Activated CD4-positive, alpha-beta T cell treated with anti-CD3 and anti-CD28 coated beads, Interleukin-2, amount 10 ng/mL, durations not matched to agents 24 days and 14 days (primary cell): ENCODE measurements at places on chromosomes 11 and 22. TPM values are rescaled to one million over a fixed set of nuclear protein-coding genes. Genes with fewer than 3 reads are reported as not detected.

OR8G5 gene
- not detected in 2 replicates for total RNA-seq

PTPN5 gene
- not detected in 2 replicates for total RNA-seq

DNA sequence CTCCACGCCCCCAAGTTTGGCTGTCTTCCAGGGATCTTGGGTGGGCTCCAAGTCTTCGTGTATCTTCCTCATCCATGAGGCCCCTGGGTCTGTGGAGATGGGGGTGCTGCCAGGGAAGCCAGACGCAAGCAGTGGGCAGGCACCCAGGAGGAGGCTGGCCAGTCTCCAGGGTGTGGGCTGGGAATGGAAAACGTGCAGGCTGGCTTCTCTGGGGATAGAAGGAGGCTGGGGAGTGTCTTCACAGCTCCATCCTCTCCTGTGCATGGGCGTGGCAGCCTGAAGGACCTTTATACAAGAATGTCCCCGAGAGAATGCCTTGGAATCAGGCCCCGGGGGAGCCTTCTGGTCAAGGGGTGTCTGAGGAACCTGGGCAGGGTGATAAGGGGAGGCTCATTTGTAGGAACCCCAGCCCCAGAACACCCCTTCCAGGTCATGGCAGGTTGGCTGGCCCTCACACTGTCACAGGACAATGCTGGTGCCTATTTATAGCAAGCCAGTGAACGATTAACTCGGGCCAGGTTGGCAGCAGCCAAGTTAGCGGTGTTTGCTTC, 14.0 kb downstream of the SGSM1 start:
- no peak overlapping the region for H3K27ac ChIP-seq
- no peak overlapping the region for H3K4me3 ChIP-seq
- no peaks in the 10 kb centered on the region for H3K4me1 ChIP-seq
- no peaks in the 10 kb centered on the region for H3K27me3 ChIP-seq
- no peaks in the 10 kb centered on the region for H3K36me3 ChIP-seq

DNA sequence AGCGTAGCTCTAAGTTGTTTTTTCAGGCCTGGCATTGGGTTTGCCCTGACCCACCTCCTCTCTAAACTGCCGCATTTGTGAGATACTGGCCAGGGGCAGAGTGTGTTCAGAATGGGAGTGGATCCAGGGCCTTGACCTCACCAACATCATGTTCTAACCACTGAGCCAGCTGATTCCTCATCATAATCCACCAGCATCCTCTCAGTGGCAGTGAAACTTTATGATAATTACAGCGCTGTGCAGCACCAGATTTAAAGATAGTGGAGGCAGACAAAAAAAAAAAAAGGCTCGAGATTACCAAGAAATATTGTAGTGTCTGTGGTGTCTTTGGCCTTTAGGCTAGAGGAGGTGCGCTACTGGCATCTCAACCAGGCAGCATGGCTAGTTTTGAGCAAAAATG, 53.0 kb downstream of the KREMEN1 start:
- no peak overlapping the region for H3K4me3 ChIP-seq
- H3K27me3 ChIP-seq = peaks cover 5% of the 10 kb centered on the region
- H3K27ac ChIP-seq = no peak overlapping the region
- DNase-seq = no peak
- H3K36me3 ChIP-seq = no peaks in the 10 kb centered on the region
- peaks cover 5% of the 10 kb centered on the region for H3K4me1 ChIP-seq

DNA sequence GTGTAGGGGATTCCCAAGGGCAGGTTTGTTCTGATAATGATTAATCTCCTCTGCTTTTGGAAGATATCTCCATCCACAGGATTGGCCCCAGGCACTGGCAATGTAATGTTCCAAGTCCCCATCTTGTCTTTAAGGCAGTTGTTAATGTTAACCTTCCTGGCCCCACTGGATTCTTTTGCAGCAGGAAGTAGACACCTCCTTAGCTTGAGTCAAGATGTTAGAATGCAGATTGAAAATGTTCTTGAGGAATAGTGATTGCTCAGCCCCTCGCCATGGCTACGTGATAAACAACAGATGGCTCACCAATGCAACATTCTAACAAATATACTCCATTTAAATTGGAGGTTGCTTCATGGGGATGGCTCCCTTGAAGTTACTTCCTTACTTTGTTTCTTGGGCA, 7.3 kb downstream of the HEPHL1 start:
- DNase-seq = no peak
- H3K4me3 ChIP-seq = no peak overlapping the region
- no peaks in the 10 kb centered on the region for H3K27me3 ChIP-seq
- no peak overlapping the region for H3K27ac ChIP-seq
- H3K36me3 ChIP-seq = no peaks in the 10 kb centered on the region

MYEOV gene
- 0.21 and 0.83 TPM in 2 replicates for total RNA-seq

- peak overlapping the region; percentile 69 for H3K27ac ChIP-seq
- H3K27me3 ChIP-seq = no peaks in the 10 kb centered on the region
- no peak overlapping the region for H3K4me3 ChIP-seq
- H3K4me1 ChIP-seq = peaks cover 16% of the 10 kb centered on the region
- peaks cover 41% of the 10 kb centered on the region for H3K36me3 ChIP-seq
- peak; percentile 63 for DNase-seq
Measured at GRCh38 chr11:65633390-65634108, 4.4 kb upstream of the SIPA1 start.

PTGDR2 gene
- total RNA-seq = 0.14 and 0.19 TPM in 2 replicates

DNA sequence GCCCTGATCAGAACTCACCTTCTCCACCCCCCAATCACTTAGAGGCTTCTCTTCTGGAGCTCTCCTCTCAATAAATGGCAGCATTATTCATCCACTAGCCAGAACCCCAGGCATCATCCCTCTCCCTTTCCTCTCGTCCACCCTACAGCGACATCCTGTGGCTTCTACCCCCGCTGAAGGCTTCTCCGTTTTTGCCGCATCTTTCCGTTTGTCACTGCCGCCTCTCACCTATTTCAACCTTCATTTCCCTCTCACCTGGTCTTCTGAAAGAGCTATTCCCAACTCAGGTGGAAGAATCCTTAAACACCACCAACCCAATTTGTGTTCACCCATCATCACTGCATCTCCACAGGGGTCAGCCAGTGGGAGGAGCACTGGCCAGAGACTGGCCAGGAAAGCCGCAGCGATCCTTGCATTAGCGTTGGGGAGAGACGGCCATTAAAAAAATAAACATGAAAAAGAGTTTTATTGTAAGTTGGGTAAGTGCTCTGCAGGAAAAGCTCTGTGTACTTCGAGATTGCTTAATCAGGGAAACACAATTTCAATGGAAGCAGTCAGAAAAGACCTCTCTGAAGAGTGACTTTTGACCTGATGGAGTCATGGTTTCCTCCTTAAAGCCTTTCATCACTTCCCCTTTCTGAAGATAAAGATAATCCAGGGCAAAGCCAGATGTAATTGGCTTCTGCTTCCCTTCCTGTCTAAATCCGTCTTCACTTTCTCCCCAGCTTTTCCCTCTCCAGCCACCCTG, 36.7 kb downstream of the SPATA19 start:
- peaks cover 3% of the 10 kb centered on the region for H3K27me3 ChIP-seq
- no peak overlapping the region for H3K27ac ChIP-seq
- H3K4me1 ChIP-seq = no peaks in the 10 kb centered on the region
- no peak overlapping the region for H3K4me3 ChIP-seq
- H3K36me3 ChIP-seq = no peaks in the 10 kb centered on the region

DNA sequence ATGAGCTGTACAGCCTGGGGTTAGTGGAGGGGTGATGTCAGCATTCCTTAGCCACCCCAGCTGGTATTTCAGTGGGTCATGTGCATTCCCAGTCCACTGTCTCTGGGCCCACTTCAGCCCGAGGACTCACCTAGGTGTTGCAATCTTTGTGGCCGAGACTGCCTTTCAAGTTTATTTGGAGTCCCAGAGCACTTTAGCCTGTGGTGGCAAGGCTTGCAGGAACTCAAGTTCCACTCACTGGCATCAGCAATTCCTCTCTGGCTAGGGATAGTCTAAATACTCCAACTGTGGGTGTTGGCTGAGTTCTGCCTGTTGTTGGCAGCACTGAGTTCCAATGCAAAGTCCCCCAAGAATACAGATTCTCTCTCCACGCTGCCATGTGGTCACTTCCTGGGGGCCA, 191.6 kb upstream of the PGR start:
- no peaks in the 10 kb centered on the region for H3K27me3 ChIP-seq
- DNase-seq = no peak
- no peak overlapping the region for H3K27ac ChIP-seq
- H3K4me3 ChIP-seq = no peak overlapping the region
- H3K4me1 ChIP-seq = no peaks in the 10 kb centered on the region

POU2AF2 gene
- total RNA-seq = 0.44 TPM in 1 of 2 replicates, not detected in the other

DNA sequence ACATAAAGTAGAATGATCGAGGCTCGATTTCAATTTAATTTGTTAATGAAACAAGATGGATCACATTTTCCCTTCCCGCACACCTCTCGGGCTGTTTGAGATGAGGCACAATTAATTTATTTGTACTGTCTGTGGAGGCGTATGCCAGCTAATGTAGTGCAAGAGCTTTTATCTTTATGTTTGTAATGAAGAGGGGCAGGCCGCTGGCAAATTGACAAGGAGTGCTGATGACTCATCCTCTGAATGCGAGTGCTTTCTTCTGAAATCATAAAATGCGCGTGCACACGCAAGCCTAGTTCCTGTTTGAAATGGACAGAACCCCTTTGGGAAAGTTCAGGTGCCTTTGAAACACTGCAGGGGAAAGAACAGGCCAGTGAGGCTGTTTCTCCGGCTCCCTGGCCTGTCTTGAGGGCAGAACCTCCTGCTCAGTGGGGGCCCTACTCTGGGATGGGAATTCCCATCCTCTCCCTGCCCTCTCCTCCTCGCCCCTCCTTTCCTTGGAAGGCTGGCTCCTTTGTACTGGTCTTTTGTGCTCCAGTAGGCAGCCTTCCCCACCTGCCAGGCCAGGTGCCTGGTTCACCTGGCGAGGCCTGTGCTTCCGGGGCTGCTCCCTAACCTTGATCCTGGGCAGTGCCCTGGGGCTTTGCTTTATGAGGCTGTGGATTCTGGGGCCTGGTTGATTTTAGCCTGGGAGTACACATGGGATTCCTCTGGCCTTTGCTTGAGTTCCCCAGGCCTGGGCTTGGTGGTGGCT, 50.3 kb downstream of the TEAD1 start:
- H3K4me1 ChIP-seq = no peaks in the 10 kb centered on the region
- DNase-seq = no peak
- no peak overlapping the region for H3K27ac ChIP-seq
- H3K27me3 ChIP-seq = peaks cover 72% of the 10 kb centered on the region

TRIM22 gene
- total RNA-seq = 104 and 107 TPM in 2 replicates

DNA sequence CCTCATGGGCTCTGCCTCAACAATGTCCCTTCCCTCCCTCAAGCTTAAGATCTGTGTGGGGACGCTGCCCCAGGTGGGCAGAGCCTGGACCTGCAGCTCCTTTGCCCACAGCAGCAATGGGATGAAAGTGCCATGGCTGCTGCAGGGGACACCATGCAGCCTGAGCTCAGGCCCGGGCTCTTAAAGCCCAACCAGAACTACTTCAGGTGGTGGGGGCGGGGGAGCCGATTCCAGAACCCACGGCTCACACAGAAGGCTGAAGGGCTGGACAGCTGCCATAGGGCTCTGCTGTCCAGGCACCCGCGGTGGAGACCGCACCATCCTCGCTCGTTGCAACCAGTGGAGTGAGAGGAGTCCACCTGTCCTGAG, 12.5 kb downstream of the CHID1 start:
- no peak for DNase-seq
- H3K27me3 ChIP-seq = no peaks in the 10 kb centered on the region
- no peak overlapping the region for H3K27ac ChIP-seq
- H3K36me3 ChIP-seq = peaks cover 19% of the 10 kb centered on the region
- H3K4me3 ChIP-seq = no peak overlapping the region
